Neural crest cell (in vitro differentiated cells): ENCODE measurements at places on chromosomes 3 and 15. TPM values are rescaled to one million over a fixed set of nuclear protein-coding genes. Genes with fewer than 3 reads are reported as not detected.

The NR2E3 gene
- total RNA-seq, result not detected in 2 replicates

The IL12A gene
- 0.30 and 0.54 TPM in 2 replicates for total RNA-seq

The EAF1 gene
- 24.9 and 26.3 TPM in 2 replicates for total RNA-seq

The SUSD5 gene
- 1.8 and 2.1 TPM in 2 replicates for total RNA-seq

DNA sequence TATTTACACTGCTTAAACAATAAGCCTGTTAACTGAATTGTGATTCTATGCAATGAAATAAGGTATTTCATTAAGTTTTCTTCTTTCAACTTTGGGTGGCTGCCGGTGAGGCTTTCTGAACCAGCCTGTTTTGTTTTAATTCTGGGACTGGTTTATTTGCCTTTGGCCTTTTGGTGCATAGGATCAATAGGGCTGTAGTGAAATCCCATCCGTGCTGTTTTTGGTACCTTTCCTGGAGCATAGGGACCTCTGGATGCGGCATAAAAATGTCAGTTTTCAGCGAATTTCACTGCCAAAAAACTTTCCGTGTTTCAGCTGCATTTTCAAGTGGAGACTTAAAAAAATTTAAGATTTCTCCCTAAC, 514 bp downstream of the PLS1 start:
- H3K4me1 ChIP-seq, result peaks cover 16% of the 10 kb centered on the region
- no peak overlapping the region for H3K27ac ChIP-seq
- peak overlapping the region; percentile 90 for H3K4me3 ChIP-seq
- H3K36me3 ChIP-seq, result peaks cover 7% of the 10 kb centered on the region
- DNase-seq, result no peak

GRCh38 chr15:79900087-79900486, 3.3 kb upstream of the MTHFS start:
- no peaks in the 10 kb centered on the region for H3K27me3 ChIP-seq
- H3K4me3 ChIP-seq, result no peak overlapping the region
- peaks cover 17% of the 10 kb centered on the region for H3K4me1 ChIP-seq
- peaks cover 5% of the 10 kb centered on the region for H3K36me3 ChIP-seq

GRCh38 chr15:72202801-72203506, 5.4 kb upstream of the GRAMD2A start:
- peaks cover 3% of the 10 kb centered on the region for H3K4me1 ChIP-seq
- H3K4me3 ChIP-seq, result no peak overlapping the region
- no peak overlapping the region for H3K27ac ChIP-seq
- peaks cover 22% of the 10 kb centered on the region for H3K27me3 ChIP-seq
- H3K36me3 ChIP-seq, result peaks cover 30% of the 10 kb centered on the region

- no peaks in the 10 kb centered on the region for H3K4me1 ChIP-seq
- DNase-seq, result no peak
- H3K27ac ChIP-seq, result no peak overlapping the region
- no peak overlapping the region for H3K4me3 ChIP-seq
- no peaks in the 10 kb centered on the region for H3K27me3 ChIP-seq
- H3K36me3 ChIP-seq, result no peaks in the 10 kb centered on the region
Measured at GRCh38 chr3:160870327-160870726, 114.3 kb downstream of the PPM1L start.

DNA sequence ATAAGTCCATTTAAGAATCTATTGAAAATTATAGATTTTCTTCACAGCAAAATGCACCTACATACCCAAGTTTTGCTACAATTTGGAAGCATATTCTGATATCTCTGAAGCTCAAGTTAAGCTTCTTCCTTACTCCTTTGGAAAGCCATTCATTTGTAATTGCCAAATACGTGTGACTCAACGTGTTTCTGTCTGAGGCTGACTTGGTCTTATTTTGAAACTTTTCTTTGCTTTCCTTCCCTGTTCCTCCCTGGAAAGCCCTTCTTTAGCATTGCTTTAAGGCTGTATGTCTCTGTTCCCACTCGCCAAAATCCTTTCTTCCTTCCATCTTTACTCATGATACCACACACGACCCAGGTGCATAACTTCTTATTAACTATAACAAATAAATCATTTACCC, 232.0 kb downstream of the ZBBX start:
- H3K4me1 ChIP-seq, result no peaks in the 10 kb centered on the region
- no peak overlapping the region for H3K4me3 ChIP-seq
- no peak overlapping the region for H3K27ac ChIP-seq

GRCh38 chr3:71499227-71499876, 84.2 kb downstream of the FOXP1 start:
- H3K36me3 ChIP-seq, result no peaks in the 10 kb centered on the region
- H3K4me1 ChIP-seq, result peaks cover 18% of the 10 kb centered on the region
- H3K27me3 ChIP-seq, result no peaks in the 10 kb centered on the region
- no peak for DNase-seq

DNA sequence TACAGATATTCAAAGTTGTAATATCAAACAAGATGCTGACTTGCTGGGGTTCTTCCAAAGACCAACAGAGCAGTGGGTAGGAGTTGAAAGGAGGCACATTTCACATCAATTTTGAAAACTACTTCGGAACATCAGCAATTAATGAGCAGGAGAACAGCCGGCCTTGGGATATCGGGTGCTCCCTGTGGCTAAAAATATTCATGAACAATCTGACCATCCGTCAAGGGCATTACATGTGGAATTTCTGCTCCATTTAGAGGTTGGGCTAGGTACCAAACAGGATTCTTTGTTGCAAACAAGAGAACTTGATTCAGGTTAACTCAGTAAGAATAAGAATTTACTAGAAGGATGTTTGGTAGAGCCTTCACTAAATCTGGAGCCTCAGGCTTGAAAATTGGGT, 223.9 kb downstream of the RYR3 start:
- no peak overlapping the region for H3K4me3 ChIP-seq
- H3K36me3 ChIP-seq, result no peaks in the 10 kb centered on the region
- H3K27me3 ChIP-seq, result peaks cover 38% of the 10 kb centered on the region
- DNase-seq, result no peak

DNA sequence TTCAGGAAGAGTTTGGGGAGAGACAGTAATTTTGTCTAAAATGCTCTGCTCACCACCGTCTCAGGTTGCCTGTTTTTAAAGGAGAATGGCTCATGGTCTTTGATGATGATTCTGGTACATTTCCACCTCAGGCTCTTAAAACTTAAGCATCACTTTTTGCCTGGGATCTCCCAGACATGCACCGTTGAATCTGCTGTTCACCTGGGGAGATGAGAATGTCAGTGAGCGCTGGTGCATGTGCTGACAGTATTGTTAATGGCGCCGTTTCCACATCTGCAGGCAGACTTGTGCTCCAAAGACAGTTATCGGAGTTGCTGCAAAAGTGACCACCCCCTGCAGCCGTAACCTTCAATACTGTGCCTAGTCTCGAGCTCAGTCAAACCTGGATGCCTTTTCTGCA, 219.0 kb upstream of the TPM1 start:
- H3K4me3 ChIP-seq, result no peak overlapping the region
- no peak for DNase-seq
- H3K36me3 ChIP-seq, result peaks cover 2% of the 10 kb centered on the region
- H3K27me3 ChIP-seq, result no peaks in the 10 kb centered on the region
- no peak overlapping the region for H3K27ac ChIP-seq

GRCh38 chr15:83284559-83285283, at the start of gene BNC1:
Gene BNC1, minus strand, starts transcription at chr15:83284664. Its CDS starts 36 bp downstream, at chr15:83284628.
- H3K4me3 ChIP-seq, result peak within 1 kb of the TSS; percentile 85
- DNase-seq, result peak; percentile 20
- peaks cover 88% of the 10 kb centered on the region for H3K27me3 ChIP-seq
- H3K27ac ChIP-seq, result no peak within 1 kb of the TSS
